ENCODE measurements at places on chromosomes 11 and 22.

- H3K4me3 ChIP-seq, result no peak overlapping the region
- H3K36me3 ChIP-seq, result no peaks in the 10 kb centered on the region
- peaks cover 3% of the 10 kb centered on the region for H3K4me1 ChIP-seq
- DNase-seq, result no peak
- H3K27me3 ChIP-seq, result no peaks in the 10 kb centered on the region
These were observed 44.8 kb downstream of the BUD13 start for GRCh38 chr11:116727990-116728389.

DNA sequence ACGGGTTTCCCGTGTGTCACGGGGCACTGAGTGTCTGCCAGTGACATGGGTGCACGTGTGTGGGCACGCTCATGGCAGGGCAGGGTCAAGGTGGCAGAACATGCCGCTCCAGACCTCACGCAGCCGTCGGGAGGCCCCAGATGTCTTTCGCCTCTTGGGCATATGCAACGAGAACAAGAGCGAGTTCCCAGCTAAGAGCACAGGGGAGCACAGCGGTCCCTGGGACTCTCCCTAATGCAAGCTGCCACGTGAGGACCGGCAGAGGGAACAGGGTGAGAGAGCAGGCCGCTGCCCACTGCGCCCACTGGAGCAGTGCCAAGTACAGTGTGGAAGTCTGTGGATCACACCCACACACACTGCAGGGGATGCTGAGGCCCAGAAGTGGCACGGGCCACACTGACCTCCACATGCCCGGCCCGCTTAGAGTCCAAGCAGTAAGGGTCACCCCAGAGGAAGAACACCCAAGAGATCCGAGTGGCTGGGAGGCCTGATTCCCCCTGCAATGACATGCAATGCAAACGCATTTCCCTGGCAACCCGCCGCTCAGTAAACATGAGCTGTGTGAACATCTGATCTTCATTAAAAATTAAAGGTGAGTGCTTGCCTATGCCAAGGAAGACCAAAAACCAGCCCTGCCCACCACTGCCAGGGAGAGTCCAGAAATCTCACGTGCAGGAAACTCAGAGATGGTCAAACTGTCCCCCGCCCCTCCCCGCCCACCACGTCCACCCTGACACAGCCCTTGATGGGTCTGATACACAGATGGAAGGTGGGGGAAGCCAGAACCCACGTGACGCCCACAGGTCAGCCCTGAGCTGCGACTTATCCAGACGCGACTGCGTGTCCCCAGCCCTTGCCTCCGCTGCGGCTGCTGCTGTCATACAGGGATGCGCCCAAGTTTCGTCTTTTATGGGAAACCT, 11.7 kb downstream of the CERK start:
- no peak for DNase-seq
- no peaks in the 10 kb centered on the region for H3K27me3 ChIP-seq
- no peak overlapping the region for H3K27ac ChIP-seq

DNA sequence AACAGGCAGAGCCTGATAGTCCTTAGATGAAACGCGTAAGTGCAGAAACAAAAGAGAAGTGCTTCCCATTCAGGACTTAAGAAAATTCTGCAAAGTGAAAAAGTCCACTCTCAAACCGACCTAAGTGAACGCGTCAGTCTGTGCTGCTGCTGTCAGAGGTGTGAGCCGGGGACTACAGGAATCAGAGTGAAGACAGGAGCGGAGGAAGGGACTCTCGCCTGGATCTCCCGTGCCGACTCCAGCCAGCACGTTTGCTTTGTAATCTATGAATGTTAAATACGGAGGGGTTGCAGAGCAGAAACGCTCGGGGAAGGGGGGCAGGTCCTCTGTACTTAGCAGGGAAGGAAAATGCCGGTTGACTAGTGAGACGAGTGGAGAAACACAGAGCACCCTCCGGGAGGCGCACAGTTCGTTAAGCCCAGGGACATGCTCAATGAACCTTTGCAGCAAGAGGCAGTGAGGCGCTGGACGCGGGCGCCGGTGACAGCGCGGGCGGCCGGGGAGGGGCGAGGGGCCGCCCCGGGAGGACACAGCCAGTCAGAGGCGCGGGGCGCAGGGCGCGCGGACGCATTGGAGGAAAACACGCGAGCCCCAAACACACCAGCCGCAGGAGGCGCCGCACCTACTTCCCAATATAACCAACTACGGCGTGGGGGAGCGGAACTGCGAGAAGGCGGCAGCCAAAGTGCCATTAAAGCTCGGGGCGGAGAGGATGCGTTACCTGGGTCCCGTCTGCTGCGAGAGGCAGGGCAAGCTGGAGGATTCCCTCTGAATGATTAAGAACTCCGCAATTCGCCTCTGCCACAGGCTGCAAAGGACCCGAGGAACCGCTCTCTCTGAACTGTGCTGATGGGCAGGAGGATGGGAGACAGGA, at the start of gene CNTN5:
Gene CNTN5, plus strand, starts transcription at position 598 of the 874 bp plus-strand sequence.
- no peak for DNase-seq
- no peak within 1 kb of the TSS for H3K27ac ChIP-seq
- H3K27me3 ChIP-seq, result no peaks in the 10 kb centered on the region
- H3K4me1 ChIP-seq, result no peaks in the 10 kb centered on the region
- no peaks in the 10 kb centered on the region for H3K36me3 ChIP-seq

DNA sequence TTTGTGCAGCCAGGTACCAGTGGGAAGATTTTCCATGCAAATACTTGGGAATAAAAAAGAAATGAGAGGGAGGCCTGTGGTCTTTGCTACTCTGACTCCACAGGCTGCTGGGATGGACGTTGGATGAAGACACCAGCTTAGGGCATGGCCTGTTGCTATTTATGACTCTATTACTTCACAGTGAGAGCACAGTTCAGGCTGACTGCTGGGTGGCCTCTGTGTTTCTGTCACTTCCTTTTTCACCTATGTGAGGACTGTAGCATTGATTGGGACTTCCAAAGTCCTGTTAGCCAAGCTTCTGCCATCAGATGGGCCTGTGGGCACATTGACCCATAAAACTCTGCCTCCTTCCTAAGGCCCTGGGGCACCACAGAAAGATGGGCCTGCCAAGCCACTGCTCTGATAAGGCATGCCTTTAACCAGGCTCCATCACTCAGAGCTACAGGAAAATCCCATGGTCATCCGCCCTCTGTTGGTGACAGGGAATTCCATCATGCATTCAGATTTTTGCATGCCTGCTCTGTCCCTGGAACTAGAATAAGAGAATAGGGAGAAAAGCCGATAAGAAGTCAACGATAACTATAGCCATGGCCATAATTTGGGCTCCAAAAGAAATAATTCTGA, 64.6 kb downstream of the KCNJ1 start:
- no peaks in the 10 kb centered on the region for H3K4me1 ChIP-seq
- H3K4me3 ChIP-seq, result no peak overlapping the region
- H3K36me3 ChIP-seq, result peaks cover 89% of the 10 kb centered on the region

DNA sequence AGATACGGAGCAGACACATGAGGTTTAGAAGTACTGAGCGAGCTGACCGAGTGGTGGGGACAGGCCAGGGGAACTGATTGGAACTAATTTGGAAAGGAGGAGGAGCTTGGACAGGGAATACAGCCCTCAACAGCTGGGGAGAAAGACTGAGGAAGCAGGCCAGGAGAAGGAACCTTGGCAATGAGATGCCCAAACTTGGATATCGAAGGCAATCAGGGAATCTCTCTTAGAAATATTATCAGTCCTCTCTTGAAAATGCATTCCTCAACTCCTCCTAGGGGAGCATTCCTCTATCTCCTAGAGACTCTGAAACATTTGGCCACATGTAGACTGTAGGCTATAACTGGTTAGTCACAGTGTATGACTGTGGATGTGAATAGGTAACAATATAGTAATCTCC, 284.6 kb downstream of the GUCY1A2 start:
- no peak for DNase-seq
- H3K4me1 ChIP-seq, result no peaks in the 10 kb centered on the region
- H3K27me3 ChIP-seq, result no peaks in the 10 kb centered on the region
- no peak overlapping the region for H3K27ac ChIP-seq

DNA sequence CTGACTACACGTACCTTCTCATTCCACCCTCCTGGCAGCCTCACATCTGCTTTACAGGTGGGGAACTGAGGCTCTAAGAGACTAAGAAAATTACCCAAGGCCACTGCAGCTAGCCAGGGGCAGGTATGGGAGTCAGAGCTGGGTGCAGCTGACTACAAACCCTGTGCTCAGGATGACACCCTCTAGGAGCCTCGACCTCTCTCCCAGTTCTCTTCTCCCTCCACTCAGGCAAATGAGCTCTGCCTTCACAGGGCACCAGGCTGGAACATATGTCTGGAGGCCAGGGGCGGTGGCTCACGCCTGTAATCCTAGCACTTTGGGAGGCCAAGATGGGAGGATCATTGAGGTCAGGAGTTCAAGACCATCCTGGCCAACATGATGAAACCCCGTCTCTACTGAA, 4.0 kb downstream of the SYT12 start:
- peaks cover 8% of the 10 kb centered on the region for H3K27me3 ChIP-seq
- no peaks in the 10 kb centered on the region for H3K36me3 ChIP-seq
- no peak overlapping the region for H3K27ac ChIP-seq
- H3K4me1 ChIP-seq, result peaks cover 27% of the 10 kb centered on the region
- no peak for DNase-seq

Data from CD4-positive, CD25-positive, alpha-beta regulatory T cell (primary cell).